NCI-H187 (cell line): ENCODE measurements at places on chromosomes 3 and 15.

GRCh38 chr3:72407766-72408165, 440.5 kb downstream of the SHQ1 start:
- no peak for DNase-seq

DNA sequence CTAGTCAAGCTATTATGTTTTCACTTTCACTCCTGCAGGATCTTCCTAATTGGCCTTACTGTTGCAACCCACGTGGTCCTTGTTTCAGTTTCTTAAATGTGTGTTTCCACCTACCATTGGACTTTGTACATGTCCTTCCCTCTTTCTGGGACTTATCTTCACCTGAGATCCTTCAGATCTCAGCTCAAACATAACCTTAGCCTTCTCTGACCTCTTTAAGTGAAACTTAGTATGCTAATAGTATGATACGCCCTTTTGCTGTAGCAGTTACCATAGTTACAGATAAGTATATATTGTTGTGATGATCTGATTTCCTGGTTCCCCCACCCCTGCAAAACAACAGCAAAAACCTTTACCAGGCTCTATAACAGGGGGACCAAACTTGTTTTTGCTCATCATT, 35.2 kb downstream of the U2SURP start:
- DNase-seq: no peak

DNA sequence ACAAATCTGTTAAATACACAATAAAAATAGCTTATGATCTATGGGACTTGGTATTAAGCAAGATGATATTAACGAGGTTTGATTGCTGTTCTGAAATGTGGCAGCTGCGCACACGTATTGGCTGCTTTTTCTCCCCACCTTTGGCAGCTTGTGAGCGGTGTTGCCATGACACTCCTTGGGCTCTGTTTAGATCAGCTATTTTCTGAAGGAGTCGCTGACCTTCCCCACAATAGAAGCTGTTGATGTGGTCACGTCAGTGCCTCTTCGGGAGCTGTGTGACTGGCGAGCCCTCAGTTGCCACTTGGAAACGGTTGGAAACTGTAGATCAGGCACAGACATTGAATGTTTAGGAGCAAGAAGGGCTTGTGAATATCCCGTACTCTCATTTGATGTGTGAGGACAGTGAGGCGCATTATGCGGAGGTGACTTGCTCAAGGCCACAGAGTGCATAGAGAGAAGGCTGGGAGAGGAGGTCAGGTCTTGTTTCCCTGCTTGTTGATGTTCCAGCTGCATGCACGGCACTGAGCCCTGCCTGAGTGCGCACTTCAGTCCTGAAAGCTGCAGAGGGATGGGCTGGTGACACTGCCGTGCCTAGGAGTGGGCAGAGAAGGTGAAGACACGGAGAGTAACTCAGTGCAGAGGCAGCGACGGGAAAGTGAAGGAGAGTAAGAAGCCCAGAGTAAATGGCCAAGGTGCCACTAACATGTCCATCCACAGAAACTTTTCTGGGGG, 198.4 kb downstream of the LPP start:
- no peak for DNase-seq

DNA sequence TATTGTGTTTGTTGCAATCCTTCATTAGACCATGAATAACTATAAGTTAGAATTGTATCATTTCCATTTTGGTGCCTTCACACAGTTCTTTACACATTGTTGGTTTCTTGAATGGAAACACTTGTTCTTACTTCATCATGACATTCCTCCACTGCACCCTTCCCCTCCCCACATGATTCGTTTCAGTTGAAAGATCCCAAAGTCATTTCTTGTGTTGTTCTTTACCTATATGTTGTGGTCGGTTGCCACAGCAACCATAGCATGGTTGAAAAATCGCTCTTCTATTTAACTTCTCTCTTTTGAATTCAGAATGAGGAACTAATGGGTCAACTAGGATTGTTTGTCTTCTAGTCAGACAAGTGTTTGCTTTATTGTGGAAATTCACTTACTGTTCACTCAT, 103.3 kb downstream of the IL1RAP start:
- no peak for DNase-seq

- no peak for DNase-seq
Measured at GRCh38 chr15:75696311-75696720, 16.3 kb downstream of the CSPG4 start.

DNA sequence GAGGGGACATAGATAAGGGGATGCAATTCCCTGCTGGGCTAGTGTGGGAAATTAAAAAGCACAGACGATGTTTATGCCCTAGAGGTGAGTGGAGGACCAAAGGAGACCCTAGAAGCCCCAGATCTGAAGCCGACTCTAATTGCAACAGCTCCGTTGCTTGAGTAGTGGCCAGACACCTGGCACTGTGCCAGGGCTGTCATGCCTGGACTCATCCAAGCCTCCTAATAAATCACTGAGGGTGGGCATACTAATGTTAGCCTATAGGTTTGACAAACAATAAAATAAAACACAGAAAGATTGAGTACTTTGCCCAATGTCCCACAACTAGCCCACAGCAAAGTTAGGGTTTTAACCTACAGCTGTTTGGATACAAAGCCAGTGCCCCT, 25.4 kb upstream of the MRPS22 start:
- no peak for DNase-seq

DNA sequence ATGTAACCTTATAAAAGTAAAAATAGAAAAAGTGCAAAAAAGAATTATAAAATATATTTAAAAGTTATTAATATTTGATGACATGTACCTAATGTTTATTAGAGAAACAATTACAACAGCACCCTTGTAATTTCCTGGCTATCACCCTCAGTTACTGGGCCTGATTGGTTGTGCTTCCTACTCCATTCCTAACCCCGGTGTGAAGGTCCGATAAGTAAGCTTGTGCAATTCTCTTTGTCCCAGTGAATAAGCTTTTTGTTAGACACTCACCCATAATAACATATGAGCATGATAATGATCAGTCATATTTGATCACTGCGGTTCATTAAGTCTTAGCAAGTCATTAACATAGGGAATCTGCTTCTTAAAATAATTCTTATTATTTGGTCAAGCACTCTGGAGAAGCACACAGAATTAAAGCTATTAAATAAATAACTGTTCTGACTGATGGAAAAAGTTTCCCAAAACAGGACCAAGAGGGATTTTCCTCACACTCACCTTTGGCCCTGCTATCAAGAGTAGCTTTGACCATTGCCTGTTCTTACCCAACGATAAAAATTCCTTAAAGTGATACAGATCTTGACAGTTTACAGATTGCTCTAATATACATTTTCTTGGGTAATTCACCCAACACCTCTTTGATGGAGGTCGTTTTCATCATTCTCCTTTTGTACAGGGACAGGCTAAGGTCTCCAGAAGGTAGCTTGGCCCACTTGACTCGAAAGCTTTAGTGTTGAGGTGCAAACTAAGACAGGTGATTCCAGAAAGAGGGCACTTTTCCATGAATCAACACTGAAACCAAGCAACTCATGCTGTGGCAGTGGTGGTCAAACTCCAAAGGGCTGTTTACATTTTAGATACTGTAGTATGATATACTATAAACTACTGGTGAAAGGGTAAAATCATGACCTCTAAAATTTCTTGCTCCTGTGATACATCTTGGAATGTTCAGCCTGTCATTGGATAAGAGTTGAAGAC, 543.0 kb upstream of the KCNMB2 start:
- DNase-seq: no peak

GRCh38 chr3:37272741-37273140, 98.4 kb upstream of the LRRFIP2 start:
- no peak for DNase-seq

GRCh38 chr15:80487839-80488390, 83.7 kb downstream of the ARNT2 start:
- DNase-seq: no peak

GRCh38 chr3:14806641-14807263, 12.0 kb upstream of the FGD5 start:
- no peak for DNase-seq
